ENCODE measurements at places on chromosomes 3 and 15.

GRCh38 chr15:84645997-84646396 lies 8.1 kb downstream of the WDR73 start:
- no peak for DNase-seq

- no peak for DNase-seq
These were observed 143.6 kb upstream of the GOLIM4 start for GRCh38 chr3:168239287-168239686.

GRCh38 chr3:86733257-86733656 lies 257.7 kb downstream of the VGLL3 start:
- no peak for DNase-seq

DNA sequence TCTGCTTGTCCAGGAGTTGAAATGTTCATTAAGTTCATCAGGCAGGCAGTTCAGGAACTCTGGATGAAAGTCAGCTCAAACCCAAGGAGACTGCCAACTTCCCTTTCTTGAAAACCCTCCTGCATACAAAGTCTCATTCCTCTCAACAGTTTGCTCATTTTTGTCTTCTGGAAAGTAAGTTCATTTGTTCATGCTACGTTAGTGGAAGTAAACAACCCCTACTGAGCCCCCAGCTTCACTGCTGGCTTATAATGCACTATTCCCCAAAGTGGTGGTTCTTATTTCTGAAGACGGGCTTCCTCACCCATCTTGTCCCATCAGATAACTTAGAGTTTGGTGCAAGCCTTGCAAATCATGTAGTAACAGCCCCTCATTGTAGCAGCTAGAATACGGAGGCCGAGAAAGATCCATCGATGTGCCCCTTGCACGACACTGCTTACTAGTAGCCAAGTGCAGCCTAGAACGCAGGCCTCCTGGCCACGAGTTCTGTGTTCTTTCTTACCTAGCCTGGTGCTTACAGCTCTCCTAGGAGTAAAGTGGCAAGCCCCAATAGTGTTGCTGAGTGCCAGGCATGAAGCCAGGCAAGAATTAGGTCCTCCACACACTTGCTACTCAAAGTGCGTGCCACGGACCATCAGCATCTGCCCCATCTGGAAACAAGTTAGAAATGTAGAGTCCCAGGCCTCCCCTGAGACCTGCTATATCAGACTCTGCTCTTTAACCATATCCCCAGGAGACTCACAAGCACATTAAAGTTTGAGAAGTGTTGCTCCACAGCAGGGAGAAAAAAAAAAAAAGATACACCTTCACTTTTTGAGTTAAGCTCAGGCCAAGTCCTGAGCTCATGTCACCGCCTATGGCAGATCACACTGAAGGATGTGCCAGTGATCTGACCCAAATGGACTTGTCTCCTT lies 82.5 kb downstream of the RFTN1 start:
- no peak for DNase-seq

DNA sequence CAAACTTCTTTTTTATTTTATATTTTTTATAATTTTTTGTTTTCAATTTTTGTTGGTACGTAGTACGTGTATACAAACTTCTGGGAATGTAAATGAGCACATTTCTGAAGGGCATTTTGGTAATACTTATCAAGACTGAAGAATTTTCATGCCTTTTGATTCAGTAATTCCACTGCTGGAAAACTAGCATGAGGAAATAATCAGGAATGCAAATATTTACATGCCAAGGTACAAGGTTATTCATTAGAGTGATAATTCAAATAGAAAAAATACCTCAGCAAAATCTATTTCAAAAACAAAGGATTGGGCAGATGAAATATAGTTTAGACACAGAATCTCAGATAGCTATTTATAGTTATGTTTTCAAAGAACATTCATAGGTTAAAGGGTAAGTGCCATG lies 128.7 kb downstream of the DMXL2 start:
- no peak for DNase-seq

- no peak for DNase-seq
These were observed 70.7 kb downstream of the CD200R1L start for GRCh38 chr3:112776000-112776399.

Data from K562 (cell line).